ENCODE measurements at places on chromosomes 16 and 17.

DNA sequence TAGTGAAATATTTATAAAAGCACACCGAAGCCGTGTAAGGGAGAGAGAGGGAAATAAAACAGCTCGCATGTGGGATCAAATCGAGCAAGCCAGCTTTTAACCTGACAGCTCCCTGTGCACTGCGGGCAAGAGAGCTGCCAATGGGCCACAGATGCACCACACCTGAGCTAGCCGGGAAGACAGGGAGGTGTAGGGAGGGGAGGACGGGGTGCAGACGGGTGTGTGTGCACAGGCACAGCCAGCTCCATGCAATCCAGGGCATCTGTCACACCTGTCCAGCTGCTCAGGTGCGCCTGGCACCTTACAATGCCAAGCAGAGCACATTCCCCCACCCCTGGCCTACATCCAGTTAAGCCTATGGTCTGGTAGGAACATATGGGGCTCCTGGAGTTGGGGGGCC, 70.0 kb downstream of the C16orf78 start:
- DNase-seq = no peak

- DNase-seq = no peak
Measured at GRCh38 chr16:57739756-57740422, 4.3 kb downstream of the KATNB1 start.

GRCh38 chr17:78716292-78716691, 65.8 kb downstream of the CYTH1 start:
- no peak for DNase-seq

DNA sequence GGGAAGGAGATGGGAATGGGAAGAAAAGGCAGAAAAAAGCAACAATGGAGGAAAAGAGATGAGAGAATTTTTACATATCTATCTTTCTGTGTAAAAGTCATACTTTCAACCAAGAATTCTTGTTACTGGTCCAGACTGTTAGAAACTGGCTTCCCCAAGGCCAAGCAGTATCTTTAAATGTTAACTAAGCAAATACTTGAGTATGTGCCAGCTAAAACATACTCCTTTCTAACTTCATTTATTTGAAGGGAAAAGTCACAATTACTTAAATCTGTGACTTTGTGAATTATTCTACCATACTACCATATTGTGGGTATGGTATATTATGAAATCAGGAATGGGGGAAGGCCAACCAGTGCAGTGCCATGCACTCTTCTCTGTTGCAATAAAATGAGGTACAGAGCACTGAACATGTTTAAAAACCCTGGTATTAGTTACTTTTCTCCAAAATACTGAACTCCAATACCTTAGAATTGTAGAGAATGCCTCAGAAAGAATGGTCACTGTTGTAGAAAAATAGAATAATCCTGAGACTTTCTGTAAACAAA, 92.3 kb upstream of the C17orf78 start:
- no peak for DNase-seq

DNA sequence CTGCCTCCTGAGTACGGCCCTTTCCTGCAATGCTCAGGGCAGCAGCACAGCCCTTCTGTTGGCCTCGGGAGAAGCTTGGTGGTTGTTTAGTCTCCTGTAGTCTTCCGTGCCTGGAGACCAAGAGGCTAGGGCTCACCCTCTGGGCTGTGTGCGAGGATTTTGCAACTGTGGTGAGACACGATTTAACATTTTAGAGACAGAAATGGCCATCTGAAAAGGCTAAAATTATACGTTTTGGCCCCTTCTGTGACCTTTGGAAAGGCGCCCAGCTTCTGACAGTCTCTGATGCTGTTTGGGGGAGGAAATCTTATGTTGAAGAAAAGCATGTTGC, 33.1 kb downstream of the FOXL1 start:
- no peak for DNase-seq

GRCh38 chr16:28574925-28575324, 21.2 kb downstream of the SGF29 start:
- DNase-seq = no peak
